ENCODE measurements at places on chromosomes 1 and 21.
A peak's percentile ranks its signal among the peaks of the same experiment; 100 is the strongest.

- no peak for DNase-seq
These were observed 10.9 kb downstream of the SMAP2 start for GRCh38 chr1:40384413-40384762.

DNA sequence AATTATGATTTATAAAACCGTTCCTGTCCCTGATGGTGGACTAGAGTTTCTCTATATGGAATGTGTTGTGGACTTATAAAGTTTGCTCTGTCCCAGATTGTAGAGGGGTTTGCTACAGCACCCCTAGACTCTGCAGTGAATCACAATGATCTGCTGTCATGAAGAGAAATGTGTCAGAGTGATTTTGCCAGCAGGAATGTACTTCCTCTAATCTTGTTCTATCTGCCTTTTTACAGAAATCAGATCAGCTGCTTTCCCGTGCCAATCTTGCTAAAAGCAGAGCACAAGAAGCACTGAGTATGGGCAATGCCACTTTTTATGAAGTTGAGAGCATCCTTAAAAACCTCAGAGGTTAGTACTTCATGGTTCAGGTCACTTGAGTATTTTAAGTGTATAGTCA lies 52.0 kb downstream of the LAMC2 start:
- no peak for DNase-seq

GRCh38 chr1:39980555-39981313 lies 25.8 kb downstream of the MFSD2A start:
- DNase-seq: no peak

DNA sequence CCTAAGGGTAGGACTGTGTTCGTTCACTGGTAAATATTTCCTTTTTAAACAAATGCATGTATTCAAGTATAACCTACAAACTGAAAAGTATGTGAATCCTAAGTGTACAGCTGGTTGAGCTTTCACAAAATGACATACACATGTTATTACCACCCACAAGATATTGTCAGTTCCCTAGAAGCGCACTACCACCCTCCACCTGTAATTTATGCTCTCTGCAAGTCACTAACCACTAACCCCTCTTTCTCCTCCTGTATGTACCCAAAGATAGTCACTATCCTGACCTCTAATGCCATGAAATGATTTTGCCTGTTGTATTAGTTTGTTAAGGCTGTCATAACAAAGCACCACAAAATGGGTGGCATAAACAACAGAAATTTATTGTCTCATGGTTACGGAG lies 82.8 kb upstream of the CHODL start:
- no peak for DNase-seq

- no peak for DNase-seq
These were observed 3.7 kb downstream of the CCDC24 start for GRCh38 chr1:43994794-43995790.

- DNase-seq: no peak
These were observed 1.5 kb upstream of the HNRNPU start for GRCh38 chr1:244865820-244866219.

GRCh38 chr1:245614476-245614875 lies 459.7 kb downstream of the KIF26B start:
- no peak for DNase-seq

DNA sequence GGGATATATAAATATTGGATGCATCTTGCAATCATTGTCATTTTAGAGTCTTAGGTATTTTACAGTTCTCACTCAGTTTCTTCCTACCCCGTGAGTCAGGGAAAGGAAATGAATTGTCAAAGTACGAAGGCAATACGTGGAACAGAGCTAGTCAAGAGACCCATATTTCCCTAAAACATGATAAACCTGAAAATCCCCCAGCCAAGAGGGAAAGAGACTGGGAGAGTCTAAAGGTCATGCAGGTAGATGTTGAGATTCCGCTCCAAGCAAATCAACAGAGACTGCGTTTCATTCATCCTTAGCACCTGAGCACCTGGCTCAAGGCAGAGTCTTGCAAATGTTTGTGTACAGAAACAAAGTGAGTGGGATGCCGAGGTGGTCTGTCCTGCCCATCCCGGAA lies 58.0 kb downstream of the SH3GLB1 start:
- no peak for DNase-seq

DNA sequence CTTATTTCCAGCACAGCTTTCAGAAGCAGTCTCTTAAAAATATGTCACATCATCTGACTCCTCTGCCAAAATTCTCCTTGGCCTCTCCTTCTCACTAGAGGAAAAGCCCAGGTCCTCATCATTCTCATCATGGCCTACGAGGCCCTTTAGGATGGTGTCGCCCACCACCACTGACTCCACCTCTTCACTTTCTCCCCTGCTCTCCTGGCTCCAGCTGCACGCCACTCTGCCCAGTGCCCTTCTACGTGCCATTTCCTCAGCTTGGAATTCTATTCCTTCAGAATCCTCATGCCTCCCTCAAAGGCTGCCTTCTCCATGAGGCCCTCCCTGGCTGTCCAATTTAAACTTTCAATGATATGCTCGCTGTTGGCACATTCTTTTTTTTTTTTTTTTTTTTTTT lies 25.3 kb upstream of the BTG2 start:
- DNase-seq: no peak

DNA sequence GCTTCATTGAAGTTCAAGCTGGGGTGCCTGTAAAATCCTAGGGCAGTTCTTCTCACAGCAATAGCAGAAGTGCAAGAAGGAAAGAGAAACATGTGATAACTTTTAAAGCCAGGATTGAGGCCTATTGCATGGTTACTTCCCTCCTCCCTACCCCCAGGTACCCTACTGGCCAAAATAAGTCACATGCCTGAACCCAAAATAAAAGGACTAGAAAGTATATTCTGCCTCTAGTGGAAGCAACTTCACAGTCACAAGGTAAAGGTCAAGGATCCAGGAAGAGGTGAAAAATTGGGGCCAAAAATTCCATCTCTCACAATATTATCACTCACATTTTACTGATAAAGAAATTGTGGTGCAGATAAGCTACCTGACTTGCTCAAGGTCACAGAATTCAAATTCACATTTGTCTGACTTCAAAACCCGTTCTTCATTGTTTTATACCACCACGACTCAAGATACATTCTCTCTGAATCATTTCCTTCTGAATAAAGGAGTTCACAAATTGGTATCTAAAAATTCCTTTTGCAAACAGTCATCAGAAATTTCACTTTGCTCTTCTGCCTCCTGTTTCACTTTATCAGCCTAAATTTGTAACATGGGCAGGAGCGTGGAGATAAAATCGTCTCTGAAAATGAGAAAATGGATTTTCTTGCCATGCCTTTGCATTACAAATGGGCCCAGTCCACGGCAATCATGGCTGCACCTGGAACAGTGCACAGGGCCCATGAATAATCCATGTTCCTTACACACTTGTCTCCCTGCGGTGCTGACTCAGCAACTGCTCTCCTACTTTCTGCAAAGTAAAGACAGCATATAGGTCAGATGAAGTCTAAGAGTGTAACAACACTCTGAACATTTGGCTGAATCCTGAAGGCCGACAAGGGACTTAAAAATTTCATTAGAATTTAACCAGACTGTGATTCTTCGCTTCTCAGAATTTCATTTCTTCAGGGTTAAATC lies 485.3 kb upstream of the NFIA start:
- DNase-seq: peak; percentile 6

DNA sequence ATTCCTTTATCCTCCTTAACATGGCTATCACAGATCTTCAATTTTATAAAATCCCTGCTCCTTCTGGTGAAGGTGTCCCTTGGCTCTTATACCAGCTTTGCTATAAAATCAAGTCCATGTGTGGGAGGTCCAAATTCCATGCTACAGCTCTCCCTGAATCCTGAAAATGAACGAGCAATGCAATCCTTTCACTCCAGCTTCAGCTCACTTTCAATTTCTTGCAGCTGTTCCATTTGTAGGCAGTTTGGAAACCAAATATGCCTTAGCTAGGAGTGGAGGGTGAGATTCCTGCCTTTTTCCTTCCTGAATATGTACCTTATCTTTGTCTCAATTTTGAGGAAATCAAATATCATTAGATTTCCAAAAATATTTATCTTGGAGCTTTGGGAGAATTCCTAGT lies 402.6 kb downstream of the TTLL7 start:
- no peak for DNase-seq

DNA sequence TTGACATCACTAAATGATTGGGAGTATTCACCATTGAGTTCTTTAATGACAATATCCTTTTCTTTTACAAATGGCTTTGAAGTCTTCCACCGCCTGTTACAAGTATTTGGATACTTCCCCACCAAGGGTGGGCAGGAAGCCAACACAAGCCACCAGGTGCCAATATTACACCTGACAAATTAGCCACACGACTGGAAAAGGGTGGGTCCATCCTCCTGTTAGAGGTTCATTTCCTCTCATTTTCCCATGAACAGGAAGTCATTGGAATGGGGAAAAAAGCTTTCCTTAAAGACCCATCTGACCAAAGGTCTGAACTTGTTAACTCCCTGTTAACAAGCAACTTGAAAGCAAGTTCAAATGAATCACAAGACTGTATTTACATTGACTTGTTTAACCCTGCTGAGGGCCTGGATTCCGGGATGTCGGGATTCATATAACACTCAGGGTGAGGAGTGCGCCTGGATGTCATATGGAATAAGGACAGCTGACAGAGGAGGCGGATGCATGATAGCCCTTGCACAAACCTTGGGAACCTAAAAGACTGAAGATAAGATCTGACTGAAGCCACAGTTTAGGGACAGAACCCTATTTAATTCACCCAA lies 40.5 kb upstream of the PROX1 start:
- no peak for DNase-seq

GRCh38 chr1:53367503-53368313 lies 39.8 kb upstream of the LRP8 start:
- no peak for DNase-seq

DNA sequence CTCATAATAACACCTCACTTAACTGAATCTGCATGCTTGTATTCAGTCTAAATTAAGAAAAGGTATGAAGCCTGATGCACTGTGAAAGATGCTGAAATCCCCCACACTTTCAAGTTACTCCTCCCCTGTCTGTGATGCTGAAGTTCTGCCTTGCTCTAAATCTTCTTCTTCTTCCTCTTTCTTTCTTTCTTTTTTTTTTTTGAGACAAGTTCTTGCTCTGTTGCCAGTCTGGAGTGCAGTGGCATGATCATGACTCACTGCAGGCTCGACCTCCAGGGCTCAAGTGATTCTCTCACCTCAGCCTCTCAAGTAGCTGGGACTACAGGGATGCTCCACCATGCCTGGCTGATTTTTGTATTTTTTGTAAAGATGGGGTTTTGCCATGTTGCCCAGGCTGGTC lies 231.0 kb upstream of the B3GALT2 start:
- no peak for DNase-seq

- no peak for DNase-seq
These were observed 99.0 kb upstream of the RUNX3 start for GRCh38 chr1:25028907-25029599.

GRCh38 chr1:196660272-196660671 lies 8.4 kb downstream of the CFH start:
- no peak for DNase-seq

- DNase-seq: no peak
These were observed 91.5 kb downstream of the MRPL37 start for GRCh38 chr1:54291276-54292001.

DNA sequence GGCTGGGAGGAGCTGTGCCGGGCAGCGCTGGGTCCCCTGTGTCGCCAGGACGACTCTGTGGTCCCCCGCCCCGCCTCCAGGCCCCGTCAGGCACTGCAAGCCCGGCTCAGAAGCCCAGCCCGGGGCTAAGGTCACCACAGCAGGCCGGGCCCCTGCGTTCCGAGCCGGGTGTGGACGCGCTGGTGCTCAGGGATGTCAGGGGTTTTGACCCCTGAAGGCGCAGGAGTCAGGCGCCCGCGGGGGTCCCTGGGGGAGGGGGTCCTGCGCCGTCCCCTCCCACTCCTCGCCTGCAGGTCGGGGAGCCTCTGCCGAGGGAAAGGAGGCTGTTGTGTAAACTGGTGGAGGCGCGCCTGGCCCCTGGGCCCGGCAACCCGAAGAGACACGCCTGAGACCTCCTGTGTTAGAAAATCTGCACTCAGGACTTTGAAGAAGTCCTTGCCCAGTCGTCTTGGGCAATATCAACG lies 23.7 kb upstream of the TMEM54 start:
- DNase-seq: no peak

DNA sequence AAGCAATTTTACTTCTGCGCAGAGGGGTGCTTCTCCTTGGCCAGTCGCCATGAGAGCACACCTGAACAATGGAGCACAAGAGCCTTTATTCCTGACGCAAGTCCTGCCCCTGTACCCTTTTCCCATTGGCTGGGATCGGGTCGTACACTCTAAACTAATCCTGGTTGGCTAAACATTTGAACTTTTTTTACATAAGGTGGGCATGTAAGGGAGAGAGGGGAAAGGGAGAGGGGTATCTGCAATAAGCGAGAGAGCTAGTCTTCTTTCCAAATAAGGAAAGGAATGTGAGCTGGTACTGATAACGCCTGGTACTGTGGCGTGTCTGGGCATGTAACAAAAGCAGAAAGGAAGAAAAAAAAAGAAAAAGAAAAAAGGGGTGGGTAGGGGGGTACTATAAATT lies 21.8 kb downstream of the MFSD2A start:
- DNase-seq: peak; percentile 80

- no peak for DNase-seq
These were observed 25.5 kb downstream of the ETNK2 start for GRCh38 chr1:204126386-204126785.

- no peak for DNase-seq
These were observed 62.6 kb downstream of the MAP3K7CL start for GRCh38 chr21:29193072-29193471.

DNA sequence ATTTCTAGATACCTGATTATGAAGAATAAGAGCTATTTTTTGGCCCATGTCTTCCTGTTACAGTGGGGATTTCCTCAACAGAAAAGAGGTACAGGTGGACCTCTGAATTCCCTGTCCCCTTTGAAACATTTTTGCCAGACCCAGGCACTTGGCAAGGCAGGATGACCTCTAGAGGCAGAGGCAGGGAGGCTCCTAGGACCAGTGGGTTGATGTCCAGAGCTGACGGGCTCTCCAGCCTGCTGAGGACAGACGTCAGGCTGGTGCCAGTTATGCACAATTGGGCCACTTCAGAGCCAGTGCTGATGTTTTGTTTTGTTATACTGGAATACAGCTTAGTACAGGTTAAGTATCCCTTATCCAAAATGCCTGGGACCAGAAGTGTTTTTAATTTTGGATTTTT lies 18.5 kb upstream of the A3GALT2 start:
- no peak for DNase-seq

DNA sequence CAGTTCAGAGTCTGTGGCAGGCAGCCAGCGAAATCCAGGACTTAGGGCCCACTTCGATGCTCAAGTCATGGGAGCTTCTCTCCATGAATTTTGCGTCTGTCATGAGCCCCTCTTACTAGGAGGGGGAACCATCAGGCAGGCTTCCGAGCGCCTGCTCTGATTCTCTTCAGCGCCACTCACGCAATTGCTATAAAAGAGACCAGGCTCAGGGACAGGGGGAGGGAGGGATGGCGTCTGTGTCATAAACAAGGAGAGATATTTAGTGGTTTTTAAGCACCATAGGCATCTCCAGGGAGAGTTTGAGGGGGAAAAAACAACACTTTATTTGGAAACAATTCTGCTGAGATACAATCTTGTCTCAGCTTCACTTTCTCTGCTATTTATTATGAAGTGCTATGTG lies 60.6 kb downstream of the NAV1 start:
- DNase-seq: peak; percentile 69

DNA sequence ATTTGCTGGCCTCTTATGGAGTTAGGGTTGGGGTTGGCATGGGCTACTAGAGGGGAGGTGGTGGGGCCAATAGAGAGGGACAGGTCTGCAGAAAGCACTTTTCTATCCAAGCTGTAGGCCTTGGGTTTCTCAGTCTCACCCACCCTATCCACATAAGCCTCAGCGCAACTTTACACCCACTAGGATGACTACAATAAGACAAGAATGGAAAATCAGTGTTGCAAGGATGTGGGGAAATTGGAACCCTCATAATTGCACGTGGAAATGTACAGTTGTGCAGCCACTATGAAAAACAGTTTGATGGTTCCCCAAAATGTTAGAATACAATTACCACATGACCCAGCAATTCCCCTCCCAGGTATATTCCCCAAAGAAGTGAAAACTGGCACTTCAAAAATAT lies 14.0 kb upstream of the GSTM4 start:
- DNase-seq: no peak

Measured in SJSA1 (cell line).